Right kidney (tissue), 9 donors: ENCODE measurements at places on chromosomes 2 and 18.
A peak's percentile ranks its signal among the peaks of the same experiment; 100 is the strongest.

GRCh38 chr18:65623676-65624075 lies 127.1 kb upstream of the CDH7 start:
- DNase-seq = peak; percentile 8

- no peak for DNase-seq
Measured at GRCh38 chr2:109247340-109247739, 118.3 kb downstream of the SH3RF3 start.

- DNase-seq = no peak
Measured at GRCh38 chr2:24831221-24832072, 38.2 kb downstream of the CENPO start.

- DNase-seq = no peak
Measured at GRCh38 chr2:6685447-6685846, 180.3 kb downstream of the CMPK2 start.

GRCh38 chr2:240791221-240791800 lies 28.7 kb downstream of the KIF1A start:
- no peak for DNase-seq

DNA sequence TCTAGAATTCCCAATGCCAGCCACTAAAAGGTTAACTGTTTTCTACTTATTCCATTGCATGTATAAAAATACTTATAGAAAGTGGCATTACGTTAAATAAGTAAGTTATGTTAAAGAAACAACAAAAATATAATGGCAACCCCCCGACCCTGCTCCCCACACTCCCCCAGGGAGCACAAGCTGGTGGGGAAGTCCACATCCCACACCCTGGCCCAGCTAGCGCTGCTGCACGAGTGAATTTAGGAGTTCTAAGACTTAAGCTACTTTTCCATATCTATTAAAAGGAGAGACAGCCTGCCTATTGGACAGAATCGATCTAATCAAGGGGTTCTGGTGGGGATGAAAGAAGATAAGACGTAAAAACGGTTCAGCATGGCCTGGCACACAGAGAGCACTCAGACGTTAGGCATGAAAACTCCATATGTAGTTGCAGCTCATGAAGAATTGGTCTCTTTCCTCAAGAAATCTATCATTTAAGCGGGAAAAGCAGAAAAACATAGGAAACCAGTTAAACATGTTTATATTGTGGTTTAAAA lies 16.6 kb downstream of the HJURP start:
- no peak for DNase-seq

GRCh38 chr2:168632709-168633121 lies 169.7 kb upstream of the NOSTRIN start:
- DNase-seq = peak; percentile 47

DNA sequence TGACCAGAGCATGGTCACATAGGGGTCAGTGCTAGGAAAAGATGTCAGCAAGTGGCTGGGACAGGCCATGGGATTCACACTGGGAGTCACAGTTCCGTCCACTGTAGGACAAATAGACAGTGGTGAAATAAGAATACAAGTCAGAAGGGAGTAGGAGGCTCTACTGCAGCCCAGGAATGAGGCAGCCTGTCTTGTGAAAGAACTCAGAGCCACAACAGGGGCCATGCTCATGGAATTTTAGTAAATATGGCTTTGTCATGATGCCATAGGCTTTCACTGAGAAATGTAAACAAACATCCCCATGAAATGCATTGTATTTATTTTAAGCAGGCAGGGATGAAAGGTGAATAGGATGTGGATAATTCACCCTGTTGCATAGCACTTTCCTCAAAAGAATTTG lies 504.3 kb downstream of the SOX11 start:
- no peak for DNase-seq

DNA sequence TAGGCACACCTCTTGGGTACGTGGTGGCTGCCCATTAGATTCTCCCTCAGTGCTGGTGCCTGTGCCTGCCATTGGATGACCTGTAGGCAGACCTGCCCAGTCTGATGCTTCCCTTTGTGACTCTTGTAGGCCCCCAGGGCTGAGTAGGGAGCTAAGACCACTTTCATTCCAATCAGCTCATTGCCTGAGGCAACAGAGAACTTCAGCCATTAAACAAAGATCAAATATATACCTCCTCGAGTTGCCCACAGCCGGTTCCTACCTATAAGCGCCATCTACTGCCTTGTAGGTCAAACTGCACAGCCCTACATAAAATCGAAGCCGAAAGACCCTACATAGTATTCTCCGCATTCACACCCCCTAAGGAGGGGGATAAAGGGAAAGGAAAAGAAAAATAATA lies 184.6 kb downstream of the ETAA1 start:
- no peak for DNase-seq

GRCh38 chr2:221350616-221351015 lies 221.5 kb downstream of the EPHA4 start:
- no peak for DNase-seq

- peak; percentile 78 for DNase-seq
Measured at GRCh38 chr2:234952270-234953115, 676 bp downstream of the SH3BP4 start.

- DNase-seq = no peak
Measured at GRCh38 chr2:2887772-2888387, 489.7 kb downstream of the EIPR1 start.

- no peak for DNase-seq
Measured at GRCh38 chr2:34656632-34657031, 1057.5 kb upstream of the FAM98A start.

GRCh38 chr2:85666435-85667316 lies 1.3 kb downstream of the SFTPB start:
- no peak for DNase-seq

DNA sequence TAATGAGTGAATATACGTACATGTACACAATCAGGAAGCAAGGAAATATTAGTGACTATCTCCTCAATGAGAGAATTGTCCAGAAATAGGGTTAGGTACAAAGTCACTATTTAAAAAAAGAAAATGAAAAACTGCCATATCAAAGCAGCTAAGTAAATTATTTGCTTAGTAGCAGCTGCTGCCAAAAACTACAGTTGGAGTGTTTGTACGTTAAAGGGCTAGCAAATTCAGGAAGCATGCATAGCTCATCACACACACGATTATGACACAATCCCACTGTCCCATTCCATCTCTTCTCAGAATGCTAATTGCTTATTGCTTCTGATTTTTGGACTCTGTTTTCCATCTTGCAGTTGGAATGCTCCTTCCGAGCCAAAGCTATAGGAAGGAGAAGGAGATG lies 2012.5 kb upstream of the LRRTM1 start:
- no peak for DNase-seq

DNA sequence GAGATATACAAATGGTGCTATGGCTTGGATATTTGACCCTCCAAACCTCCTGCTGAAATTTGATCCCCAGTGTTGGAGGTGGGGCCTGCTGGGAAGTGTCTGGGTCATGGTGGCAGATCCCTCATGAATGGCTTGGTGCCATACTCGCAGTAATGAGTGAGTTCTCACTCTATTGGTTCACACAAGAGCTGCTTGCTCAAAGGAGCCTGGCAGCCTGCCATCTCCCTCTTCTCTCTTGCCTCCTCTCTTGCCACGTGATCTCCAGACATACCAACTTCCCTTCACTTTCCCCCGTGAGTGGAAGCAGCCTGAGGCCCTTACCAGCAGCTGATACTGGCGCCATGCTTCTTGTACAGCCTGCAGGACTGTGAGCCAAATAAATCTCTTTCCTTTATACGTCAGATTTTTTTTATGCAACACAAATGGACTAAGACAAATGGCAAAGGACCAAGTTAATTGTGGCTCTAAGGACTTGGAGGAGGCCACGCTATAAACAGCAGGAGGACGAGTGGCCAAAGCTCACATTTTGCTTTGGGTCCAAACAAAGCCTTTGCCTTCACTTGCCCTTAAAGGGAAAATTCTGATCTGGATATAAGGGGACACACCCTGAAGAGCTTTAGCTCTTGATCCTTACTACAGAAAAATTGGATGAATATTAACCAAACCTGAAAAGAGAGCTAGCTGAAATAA lies 214.7 kb downstream of the SS18 start:
- no peak for DNase-seq

DNA sequence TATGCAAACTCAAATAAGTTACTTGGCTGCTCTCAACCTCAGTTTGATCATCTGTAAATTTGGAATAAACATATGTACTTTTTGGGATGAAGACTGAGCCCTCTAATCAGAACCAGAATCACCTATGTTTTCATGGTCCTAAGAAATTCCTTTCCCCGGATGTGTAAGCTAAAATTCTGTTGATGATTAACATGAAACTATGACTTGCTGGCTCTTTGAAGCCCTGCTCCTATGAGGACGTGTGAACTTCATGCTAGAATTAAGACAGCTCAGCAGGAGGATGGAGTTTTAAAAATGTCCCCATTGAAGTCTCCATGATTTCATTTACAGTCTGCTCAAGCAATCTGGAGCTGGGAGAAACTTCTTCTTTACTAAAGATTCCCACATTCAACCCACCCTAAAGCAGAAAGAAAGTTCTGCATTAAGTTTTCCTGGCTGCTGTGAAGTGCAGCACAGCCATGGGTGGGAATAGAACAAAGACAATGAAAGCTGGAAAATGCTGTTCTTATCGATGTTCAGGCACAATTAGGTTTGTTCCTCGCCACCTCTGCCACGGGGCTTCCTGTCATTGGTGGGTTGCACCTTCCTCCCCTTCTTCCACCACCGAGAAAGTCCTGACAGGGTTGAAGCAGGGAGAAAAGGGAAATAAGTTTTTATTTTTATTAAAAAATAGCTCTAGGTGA lies 50.9 kb downstream of the ADCYAP1 start:
- no peak for DNase-seq

- DNase-seq = no peak
Measured at GRCh38 chr18:35705988-35706387, 124.4 kb downstream of the GALNT1 start.

GRCh38 chr18:51235009-51235789 lies 37.7 kb upstream of the MEX3C start:
- DNase-seq = no peak

DNA sequence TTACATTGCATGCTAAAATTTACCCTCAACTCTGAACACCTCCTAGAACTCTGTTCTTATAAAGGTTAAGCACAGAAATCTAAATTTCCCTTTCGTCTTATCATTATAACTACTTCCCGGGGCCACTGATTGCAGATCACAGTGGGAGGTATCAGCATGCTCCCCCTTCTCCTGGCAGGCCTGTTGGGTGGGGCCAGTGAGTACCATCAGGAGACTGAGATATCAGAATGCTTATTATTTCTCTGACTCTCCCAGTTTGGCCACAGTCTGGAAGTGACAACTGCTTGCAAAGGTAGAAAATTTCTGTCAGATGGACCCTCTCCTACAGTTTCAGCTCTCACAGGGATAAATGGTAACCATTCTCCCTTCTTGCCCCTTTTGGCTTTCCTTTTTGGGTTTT lies 62.6 kb downstream of the DSEL start:
- no peak for DNase-seq

GRCh38 chr2:134123332-134123731 lies 130.5 kb upstream of the MGAT5 start:
- DNase-seq = no peak

DNA sequence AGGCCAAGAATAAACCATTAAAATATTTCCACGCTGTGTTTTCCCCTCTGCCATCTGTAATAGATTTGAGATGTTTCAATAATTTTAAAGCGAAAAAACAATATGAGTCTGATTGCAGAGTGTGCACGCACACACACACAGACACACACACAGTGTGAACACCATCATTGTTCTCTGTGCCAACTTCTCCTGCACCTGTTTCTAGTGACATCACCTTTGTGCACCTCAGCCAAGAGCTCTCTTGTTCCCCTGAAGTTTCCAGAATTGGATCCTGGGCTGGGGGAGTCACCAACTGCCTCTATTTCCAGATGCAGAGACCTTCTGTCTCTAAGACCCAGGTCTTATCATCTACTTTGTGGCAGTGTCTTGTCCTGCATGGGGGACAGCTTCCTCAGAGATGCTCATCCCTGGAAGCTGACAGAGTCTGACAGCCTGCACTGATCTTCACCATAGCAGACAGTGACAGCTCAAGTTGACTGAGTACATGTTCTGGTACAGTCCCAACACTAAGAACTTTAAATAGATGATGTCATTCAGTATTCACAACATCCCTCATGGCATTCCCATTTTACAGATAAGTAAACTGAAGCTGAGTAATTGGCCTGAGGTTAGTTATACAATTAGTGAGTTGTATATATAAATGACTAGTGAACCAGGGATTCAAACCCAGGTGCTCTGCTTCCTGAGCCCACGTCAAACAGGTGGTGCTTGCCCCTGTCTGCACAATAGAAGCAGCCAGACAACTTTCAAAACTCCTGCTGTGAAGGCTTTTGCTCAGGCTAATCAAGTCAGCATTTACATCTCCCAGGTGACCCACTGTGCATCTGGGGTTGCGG lies 39.4 kb downstream of the ACOXL start:
- no peak for DNase-seq

- DNase-seq = no peak
Measured at GRCh38 chr2:109209412-109209811, 80.4 kb downstream of the SH3RF3 start.

DNA sequence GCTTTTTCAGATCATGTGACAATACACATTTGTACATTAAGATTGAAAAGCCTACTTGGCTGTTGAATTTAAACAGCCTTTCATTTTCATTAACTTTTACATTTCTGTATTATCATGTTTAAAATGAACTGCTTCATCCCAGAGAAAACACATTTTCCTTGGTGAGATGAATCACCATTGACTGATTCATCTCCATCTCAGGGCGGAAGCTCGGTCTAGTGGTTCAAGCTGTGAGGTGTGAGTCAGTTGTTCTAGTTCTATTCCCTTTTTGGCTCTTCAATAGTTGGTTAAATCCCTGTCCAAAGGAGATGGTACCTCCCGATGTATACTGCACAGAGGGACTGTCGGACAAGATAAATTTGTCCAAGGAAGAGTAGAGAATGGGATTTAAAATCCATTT lies 189.7 kb downstream of the ADCYAP1 start:
- DNase-seq = no peak

DNA sequence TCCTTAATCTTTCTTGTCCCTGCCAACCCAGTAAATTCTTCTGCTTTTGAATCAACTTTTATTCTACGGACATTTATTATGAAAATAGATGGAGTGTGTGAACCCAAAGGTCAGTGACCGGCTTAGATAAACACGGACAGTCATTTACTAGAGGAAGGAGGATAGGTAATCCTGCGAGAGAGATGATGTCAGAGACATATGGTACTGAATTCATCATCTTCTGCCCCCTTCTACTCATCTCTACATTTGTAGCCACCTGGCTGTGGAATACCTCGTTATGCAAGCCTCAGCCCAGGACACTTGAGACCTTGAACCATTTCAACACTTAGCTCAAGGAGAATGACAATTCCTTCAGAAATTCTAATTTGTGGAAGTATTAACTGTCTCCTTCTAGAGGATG lies 443.6 kb downstream of the TDRD15 start:
- DNase-seq = no peak

- DNase-seq = no peak
Measured at GRCh38 chr2:99988599-99988998, 153.8 kb downstream of the AFF3 start.

DNA sequence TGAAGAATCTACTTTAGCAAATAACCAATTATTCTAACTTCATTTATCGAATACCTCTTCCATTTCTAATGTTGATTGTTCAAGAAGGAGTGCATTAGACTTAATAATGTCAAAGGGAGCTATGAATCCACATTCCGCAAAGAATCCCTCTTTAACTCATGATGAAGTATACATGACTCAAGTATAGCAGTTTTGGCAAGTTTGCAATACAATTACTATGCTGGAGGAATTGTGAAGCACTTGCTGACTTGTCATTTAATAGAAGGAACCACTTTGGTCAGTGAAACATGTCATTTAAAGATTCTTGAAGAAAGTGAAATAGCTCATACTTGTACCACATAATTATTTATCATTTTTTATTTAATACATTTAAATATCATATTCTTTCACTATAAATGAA lies 125.1 kb downstream of the SLC39A10 start:
- DNase-seq = no peak
